ENCODE measurements at places on chromosomes 6 and 20.

GRCh38 chr6:159443417-159443920 lies 249.6 kb downstream of the SOD2 start:
- no peak for DNase-seq

GRCh38 chr6:82441047-82441855 lies 77.6 kb downstream of the TPBG start:
- peak; percentile 42 for DNase-seq

DNA sequence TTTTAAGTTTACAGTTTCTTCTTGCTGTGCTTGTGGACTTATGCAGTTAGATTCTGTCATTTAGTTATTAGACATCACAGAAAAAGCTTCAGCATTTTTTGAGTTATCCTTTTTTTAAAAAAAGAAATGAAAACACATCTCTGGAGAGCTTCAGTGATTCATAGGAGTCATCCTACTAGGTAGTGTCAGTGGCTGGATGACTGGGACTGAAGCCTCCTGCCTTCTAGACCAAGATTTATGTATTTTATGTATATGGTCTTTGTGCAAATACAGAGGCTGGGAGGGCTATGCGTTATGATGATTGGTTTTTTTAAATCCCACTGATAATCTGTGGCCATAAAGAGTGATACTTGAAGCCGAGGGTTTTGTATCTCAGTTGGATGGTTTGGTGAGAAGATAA lies 125.9 kb upstream of the JAG1 start:
- peak; percentile 27 for DNase-seq

GRCh38 chr6:84688141-84688873 lies 76.1 kb downstream of the TBX18 start:
- DNase-seq, result peak; percentile 84

GRCh38 chr6:25975923-25976560 lies 13.4 kb downstream of the TRIM38 start:
- DNase-seq, result no peak

DNA sequence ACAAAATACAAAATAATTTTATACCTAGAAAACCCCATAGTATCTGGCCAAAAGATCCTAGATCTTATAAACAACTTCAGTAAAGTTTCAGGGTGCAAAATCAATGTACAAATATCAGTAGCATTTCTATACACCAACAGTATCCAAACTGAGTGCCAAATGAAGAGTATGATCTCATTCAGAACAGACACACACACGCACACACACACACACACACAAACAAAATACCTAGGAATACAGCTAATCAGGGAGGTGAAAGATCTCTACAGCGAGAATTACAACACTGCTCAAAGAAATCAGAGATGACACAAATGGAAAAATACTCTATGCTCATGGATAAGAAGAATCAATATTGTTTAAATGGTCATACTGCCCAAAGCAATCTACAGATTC lies 49.2 kb downstream of the TOMM6 start:
- DNase-seq, result no peak

- DNase-seq, result no peak
These were observed 337.4 kb upstream of the PRDM1 start for GRCh38 chr6:105748737-105749161.

DNA sequence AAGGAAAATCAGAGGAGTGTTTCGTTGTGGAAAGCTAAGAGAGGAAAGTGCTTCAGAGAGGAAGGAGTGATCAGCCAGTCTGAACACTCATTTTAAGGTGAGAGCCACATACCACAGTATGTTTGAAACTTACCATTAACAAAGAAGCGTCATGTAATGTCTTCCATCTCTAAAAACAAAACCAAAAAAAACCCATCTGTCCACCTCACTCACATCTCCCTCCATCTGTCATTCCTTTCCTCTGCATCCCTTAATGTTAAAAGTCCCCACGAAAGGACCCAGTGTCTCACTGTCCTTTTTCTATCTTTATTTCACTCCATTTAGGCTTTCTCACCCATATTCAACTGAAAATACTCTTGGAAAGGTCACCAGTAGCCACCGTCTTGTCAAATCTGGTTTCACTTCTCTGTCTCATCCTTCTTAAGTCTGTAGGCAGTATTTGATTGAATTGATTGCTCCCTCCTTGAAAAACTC lies 59.4 kb upstream of the GNRH2 start:
- no peak for DNase-seq

- DNase-seq, result no peak
These were observed 12.0 kb downstream of the PLAGL2 start for GRCh38 chr20:32195581-32195980.

DNA sequence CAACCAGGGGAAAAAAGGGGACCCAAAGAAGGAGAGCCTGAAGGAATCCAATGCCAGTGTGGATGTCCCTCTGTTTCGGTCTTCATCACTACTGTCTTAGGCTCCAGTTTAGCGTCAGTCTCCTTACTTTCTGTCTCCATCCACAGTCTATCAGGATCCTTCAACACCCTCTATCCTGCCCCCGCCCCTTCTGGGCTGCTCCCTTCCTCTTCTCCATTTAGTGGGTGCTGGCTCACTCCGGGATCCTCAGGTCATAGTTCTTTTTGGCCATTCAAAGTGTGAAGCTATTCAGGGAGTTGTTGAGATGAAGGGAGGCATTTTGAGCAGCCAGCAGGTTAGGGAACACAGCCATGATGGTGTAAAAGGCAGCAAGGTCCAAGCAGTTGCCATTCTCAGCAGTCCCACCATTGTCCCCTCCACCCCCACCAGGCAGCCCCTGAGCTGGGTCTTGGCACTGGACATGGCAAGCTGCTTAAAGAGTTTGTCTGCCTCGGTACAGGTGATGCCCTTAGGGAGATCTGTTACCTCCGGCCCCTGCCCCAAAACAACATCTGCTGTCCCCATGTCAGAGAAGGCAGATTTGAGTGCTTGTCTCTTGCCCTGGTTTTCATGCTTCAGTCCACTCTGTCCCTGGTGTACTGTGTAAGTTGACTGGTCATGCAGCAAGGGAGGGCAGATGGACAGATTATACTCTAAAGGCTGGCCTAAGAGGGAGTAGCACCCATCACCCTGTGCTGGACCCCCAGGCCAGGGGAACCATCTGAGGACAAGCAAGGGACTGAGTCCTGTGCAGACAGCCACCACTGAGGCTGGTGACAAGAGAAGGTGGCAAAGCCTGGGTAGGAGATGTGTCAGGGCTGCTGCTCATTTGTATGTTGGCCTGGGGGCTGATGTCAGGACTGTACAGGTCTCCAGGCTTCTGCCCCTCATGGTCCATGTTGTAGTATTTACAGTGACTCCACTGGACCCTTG lies 842.0 kb downstream of the HACE1 start:
- DNase-seq, result no peak

DNA sequence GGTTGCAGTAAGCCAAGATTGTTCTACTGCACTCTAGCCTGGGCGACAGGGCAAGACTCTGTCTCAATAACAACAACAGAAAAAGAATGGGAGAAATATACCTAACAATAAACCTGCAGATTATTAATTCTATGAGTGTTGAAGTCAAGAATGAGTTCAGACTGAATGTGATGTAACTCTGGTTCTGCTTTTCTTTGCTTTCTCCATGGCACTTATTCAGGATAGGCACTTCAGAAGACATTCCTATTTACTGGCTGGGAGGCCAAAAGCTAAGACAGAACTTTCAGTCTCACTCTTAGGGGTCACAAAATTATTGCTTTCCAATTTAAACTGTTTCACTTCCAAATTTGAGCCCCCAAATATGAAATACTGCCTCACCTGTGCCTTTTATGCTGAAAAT lies 15.7 kb upstream of the PRIM2 start:
- no peak for DNase-seq

DNA sequence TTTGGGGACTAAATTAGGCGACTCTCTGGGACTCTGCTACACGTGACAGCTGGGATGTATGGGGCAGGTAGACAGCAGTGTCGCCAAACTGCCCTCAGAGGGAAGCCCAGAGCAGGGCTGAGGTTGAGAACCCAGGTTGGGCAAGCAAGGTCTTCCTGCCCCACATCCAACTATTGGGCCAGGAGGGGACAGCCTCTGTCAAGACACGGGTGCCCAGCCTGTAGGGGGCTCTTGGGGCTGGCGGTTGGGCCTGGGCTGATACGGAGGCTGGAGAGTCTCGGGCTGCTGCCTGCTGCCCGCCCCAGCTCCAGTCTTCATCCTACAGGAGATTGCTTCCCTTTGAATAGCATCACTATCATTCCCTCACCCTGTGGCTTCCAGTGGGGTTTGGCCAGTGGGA lies 33.3 kb downstream of the CPNE5 start:
- DNase-seq, result no peak

DNA sequence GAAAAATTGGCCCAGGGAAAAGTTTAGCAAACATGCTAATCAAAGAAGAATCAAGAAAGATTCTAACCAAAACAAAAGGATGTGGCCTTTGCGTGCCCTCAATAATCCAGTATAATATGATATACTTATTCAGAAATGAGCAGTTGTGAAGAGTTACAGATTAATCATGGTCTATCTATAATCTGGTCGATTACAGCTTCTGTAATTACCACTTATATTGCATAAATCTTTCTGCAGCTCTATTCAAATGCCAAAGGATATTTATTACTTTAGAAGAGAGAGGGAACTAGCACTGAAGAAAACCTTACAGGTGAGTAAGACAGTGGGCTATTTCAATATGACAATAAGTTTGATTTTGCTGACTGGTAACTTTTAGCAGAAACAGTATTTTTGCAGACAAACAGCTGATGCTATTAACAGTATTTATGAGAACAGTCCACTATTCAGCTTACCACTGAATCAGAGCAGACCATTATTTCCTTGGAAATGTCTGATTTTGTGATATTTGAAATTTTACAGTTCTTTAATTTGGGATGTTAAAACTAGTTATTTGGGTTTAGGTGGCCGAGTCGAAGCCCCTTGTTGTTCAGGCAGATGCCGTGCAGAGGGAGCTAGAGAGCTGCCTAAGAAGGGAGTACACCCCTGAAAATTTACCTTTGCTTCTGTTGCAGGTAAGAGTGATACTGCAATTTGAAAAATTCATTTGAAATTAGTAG lies 92.2 kb downstream of the CEP57L1 start:
- peak; percentile 25 for DNase-seq

GRCh38 chr20:50323209-50323608 lies 132.6 kb downstream of the CEBPB start:
- no peak for DNase-seq

GRCh38 chr6:160256445-160256844 lies 2.2 kb downstream of the SLC22A2 start:
- no peak for DNase-seq

- DNase-seq, result no peak
These were observed 107.4 kb downstream of the LAMA2 start for GRCh38 chr6:128990360-128990759.

DNA sequence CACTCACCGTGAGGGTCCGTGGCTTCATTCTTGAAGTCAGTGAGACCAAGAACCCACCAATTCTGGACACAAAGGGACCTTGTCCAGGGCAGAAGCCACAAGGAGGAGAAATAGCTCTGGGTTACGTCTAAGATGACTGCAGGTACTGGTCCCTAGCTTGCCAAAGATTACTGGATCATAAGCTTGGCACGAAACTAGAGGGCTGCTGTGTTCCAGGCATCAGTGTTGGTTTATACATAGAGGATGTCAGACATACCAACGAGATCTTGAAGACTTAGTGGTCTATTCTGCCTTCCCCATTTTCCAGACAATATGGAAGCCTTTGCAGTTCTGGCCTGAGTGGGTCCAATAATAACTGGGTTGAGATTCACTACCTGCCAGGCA lies 175.7 kb downstream of the TBX18 start:
- no peak for DNase-seq

DNA sequence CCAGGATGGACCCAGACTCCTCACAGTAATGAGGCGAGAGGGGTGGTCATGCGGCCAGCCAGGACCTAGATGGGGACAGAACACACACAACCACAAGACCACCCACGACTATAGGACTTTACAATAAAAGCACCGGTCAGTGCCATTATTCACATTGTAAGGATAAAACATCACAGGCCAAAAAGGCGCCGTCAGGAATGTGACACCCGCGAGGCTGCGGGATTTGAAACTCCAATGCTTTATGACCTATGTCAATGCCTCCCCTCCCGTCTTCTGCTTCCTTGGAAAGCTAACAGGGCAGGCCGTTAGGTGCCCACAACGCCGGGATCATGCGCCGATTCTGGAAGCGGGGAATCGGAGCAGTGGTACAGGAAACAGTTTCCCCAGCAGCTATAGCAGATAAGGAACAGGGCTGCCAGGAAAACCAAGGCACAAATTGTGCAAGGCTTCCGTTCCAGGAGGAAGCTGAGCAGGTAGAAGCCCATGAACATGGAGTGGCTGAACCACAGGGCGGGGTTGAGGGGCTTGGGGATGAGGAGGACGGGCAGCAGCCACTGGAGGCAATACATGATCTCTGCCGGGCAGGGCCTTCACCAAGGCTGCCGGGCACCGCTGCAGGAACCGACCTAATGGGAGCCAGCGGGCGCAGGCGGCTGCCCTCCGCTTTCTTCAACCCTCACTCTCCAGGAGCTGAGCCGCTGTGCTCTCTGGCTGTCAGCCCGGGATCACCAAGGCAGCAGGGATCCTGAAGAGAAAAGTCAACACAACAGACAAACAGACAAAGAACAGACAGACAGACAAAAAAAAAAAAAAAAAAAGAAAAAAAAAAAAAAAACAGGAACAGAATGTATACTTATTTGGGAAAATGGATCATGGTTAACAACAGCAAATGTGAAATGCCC lies 2.2 kb upstream of the NNAT start:
- DNase-seq, result peak; percentile 54

DNA sequence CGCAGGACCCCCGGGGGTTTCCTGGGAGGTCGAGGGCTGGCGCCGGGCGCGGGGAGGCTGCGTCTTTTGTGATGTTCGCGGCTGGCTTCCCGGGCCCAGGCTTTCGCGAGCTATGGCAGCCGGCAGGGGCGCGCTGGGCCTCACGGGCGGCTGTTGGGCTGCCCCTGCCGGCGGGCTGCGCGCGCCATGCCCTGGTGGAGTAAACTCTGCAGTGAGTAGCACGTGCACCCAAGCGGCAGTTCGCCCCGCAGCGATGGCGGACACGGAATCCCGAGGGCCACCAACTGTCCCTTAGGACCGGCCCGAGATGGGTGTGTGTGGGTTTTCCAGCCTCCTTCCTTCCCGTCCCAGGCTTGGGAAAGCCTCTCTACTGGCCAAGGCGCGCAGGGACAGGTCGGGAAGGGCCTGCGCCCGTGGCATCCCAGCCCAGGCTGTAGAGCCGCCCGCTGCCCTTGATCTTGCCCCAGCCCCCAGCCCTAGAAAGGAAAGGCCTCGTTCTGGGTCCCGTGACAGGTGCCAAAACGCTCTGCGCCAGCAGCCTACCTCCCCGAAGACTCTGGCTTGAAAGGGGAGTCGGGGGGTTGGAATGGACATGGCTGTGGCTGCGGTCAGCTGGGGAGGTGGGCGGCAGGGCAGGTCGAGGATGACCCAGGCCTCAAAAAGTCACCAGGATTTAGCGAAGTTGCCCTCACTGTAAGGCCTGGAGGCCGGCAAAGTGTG lies 49.7 kb downstream of the ZBTB2 start:
- DNase-seq, result no peak

DNA sequence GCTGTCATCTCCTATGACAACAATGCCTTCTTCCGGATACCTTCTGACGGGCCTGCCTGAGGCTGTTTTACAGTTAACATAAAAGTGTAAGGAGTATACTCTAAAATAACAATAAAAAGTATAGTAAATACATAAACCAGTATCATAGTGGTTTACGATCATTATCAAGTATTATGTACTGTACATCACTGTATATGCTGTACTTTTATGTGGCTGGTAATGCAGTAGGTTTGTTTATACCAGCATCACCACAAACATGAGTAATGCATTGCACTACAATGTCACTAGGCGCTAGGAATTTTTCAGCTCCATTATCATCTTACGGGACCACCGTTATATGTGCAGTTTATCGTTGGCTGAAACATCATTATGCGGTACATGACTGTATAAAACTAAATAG lies 76.5 kb downstream of the VEGFA start:
- DNase-seq, result no peak

- DNase-seq, result no peak
These were observed 27.4 kb downstream of the NPEPL1 start for GRCh38 chr20:58719971-58720371.

All from fibroblast of skin of scalp (primary cell).